Stomach (tissue), 19 donors: ENCODE measurements at places on chromosomes 6 and 20. TPM values are rescaled to one million over a fixed set of nuclear protein-coding genes. Genes with fewer than 3 reads are reported as not detected.

- H3K27ac ChIP-seq = no peak overlapping the region
- H3K4me3 ChIP-seq = no peak overlapping the region
- no peak for DNase-seq
- H3K27me3 ChIP-seq = no peaks in the 10 kb centered on the region
- H3K4me1 ChIP-seq = no peaks in the 10 kb centered on the region
Observed at GRCh38 chr20:45179166-45179565, 4.5 kb downstream of the PI3 start.

- H3K27ac ChIP-seq = peak overlapping the region; percentile 40
- H3K4me3 ChIP-seq = no peak overlapping the region
- peak; percentile 88 for DNase-seq
- H3K4me1 ChIP-seq = peaks cover 36% of the 10 kb centered on the region
- H3K36me3 ChIP-seq = no peaks in the 10 kb centered on the region
- H3K27me3 ChIP-seq = no peaks in the 10 kb centered on the region
Observed at GRCh38 chr20:44702776-44703175, 12.4 kb upstream of the CCN5 start.

GRCh38 chr6:135946674-135947073 lies 95.2 kb downstream of the PDE7B start:
- peaks cover 4% of the 10 kb centered on the region for H3K4me1 ChIP-seq
- H3K4me3 ChIP-seq = no peak overlapping the region
- no peak for DNase-seq
- H3K27ac ChIP-seq = no peak overlapping the region

- H3K36me3 ChIP-seq = no peaks in the 10 kb centered on the region
- H3K27ac ChIP-seq = no peak overlapping the region
- H3K4me3 ChIP-seq = no peak overlapping the region
Observed at GRCh38 chr6:140153703-140154102, 779.3 kb upstream of the CITED2 start.

DNA sequence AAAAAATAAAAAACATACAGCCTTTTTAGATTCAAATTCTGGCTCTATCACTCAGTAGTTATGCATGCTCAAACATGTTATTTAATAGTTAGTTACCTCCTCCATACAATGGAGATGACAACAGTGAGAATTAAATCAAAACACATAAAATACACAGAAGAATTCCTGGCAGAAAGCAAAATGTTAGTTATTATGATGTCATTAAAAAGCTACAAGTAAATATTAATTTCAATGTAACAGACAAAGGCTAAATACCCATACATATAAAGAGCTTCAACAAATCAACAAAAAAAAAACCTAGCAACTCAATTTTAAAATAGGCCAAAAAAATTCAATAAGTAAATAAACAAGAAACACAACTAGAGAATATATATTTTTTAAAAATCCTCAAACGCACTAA lies 21.4 kb downstream of the PLN start:
- H3K27me3 ChIP-seq = no peaks in the 10 kb centered on the region
- H3K4me1 ChIP-seq = no peaks in the 10 kb centered on the region
- no peak overlapping the region for H3K4me3 ChIP-seq
- DNase-seq = no peak

DNA sequence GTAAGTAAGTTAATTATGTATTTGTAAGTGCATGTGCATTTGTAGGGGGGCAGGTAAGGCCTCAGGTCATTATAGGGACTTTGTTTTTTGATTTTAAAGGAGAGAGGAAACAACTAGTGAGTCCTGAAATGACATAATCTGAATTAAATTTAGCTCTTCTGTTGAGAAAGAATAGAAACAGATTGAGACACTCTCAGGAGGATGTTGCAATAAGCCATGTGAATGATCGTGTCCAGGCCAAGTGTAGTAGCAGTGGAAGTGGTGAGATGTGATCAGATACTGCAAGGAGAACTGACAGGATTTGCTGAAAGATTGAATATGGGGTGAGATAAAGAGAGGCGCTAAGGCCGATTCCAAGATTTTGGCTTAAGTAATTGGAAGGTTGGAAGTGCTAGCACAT lies 2.6 kb upstream of the CENPW start:
- no peak overlapping the region for H3K27ac ChIP-seq
- no peaks in the 10 kb centered on the region for H3K27me3 ChIP-seq
- peaks cover 7% of the 10 kb centered on the region for H3K4me1 ChIP-seq
- no peak overlapping the region for H3K4me3 ChIP-seq
- H3K36me3 ChIP-seq = no peaks in the 10 kb centered on the region
- no peak for DNase-seq

GRCh38 chr6:113328886-113329381 lies 528.2 kb upstream of the MARCKS start:
- peak; percentile 42 for DNase-seq
- H3K4me3 ChIP-seq = no peak overlapping the region
- no peaks in the 10 kb centered on the region for H3K27me3 ChIP-seq
- no peaks in the 10 kb centered on the region for H3K4me1 ChIP-seq

GRCh38 chr6:144012534-144012933 lies 4.5 kb upstream of the PLAGL1 start:
- DNase-seq = no peak
- H3K36me3 ChIP-seq = no peaks in the 10 kb centered on the region
- peaks cover 12% of the 10 kb centered on the region for H3K27me3 ChIP-seq
- H3K4me1 ChIP-seq = no peaks in the 10 kb centered on the region
- no peak overlapping the region for H3K27ac ChIP-seq

DNA sequence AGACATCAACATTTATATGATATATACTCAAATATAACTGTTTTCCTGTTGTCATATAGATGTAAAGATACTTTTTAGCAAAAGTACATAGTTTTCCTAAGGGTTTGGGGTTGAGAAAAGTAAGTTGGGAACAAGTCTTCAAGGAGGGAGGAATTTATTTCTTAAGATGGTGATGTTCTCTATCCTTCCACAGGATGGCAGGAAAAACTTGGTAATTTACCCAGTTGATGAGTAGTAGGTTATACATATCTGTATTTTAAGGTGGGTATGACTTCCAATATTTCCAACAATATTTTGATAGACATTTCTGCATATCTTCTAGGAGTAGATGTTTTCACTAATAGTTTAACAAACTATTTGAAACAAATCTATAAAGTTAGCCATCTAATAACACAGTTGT lies 254.4 kb downstream of the RIMS1 start:
- no peaks in the 10 kb centered on the region for H3K36me3 ChIP-seq
- no peak overlapping the region for H3K4me3 ChIP-seq
- H3K27ac ChIP-seq = no peak overlapping the region
- DNase-seq = no peak

- no peak overlapping the region for H3K27ac ChIP-seq
- no peak for DNase-seq
- H3K27me3 ChIP-seq = no peaks in the 10 kb centered on the region
- H3K36me3 ChIP-seq = peaks cover 7% of the 10 kb centered on the region
- H3K4me3 ChIP-seq = no peak overlapping the region
Observed at GRCh38 chr6:16313732-16314131, 75.3 kb downstream of the GMPR start.

GRCh38 chr6:14367296-14367695 lies 249.7 kb downstream of the CD83 start:
- H3K27me3 ChIP-seq = no peaks in the 10 kb centered on the region
- H3K4me1 ChIP-seq = peaks cover 4% of the 10 kb centered on the region
- no peaks in the 10 kb centered on the region for H3K36me3 ChIP-seq
- H3K27ac ChIP-seq = no peak overlapping the region

DNA sequence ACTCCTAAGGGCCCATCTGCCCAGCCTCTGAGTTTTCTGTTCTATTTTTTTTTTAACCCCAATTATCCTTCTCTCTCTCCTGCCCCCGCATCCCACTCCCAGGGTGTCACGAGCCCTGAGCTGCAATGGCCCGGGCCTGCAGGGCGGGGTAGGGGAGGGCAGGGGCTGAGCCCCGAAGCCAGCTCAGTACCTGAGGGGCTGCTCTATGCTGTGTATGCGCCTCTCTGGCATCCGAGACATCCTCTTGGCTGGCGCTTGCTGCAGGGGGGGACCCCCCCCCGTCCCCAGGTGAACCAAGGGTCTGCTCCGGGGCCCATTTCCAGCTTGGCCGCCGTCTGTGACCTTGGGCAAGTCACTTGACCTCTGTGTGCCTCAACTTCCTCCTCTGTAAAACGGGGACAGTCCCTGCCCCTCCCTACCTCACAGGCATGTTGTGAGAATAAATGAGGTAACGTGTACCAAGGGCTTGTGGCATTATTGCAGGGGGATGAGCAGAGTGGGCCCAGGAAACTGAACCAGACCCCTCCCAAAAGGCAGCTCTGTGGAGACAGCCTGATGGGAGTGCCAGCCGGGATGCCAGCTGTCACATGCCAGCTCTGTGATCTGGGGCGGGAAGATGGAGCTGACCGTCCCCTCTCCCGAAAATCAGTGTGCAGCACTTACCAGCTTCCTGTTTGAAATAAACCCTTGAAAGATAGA lies 13.0 kb upstream of the MYL9 start:
- H3K4me3 ChIP-seq = no peak overlapping the region
- no peak overlapping the region for H3K27ac ChIP-seq
- H3K4me1 ChIP-seq = no peaks in the 10 kb centered on the region
- DNase-seq = no peak

GRCh38 chr20:58471193-58472164 lies 43.7 kb downstream of the APCDD1L start:
- H3K4me3 ChIP-seq = no peak overlapping the region

DNA sequence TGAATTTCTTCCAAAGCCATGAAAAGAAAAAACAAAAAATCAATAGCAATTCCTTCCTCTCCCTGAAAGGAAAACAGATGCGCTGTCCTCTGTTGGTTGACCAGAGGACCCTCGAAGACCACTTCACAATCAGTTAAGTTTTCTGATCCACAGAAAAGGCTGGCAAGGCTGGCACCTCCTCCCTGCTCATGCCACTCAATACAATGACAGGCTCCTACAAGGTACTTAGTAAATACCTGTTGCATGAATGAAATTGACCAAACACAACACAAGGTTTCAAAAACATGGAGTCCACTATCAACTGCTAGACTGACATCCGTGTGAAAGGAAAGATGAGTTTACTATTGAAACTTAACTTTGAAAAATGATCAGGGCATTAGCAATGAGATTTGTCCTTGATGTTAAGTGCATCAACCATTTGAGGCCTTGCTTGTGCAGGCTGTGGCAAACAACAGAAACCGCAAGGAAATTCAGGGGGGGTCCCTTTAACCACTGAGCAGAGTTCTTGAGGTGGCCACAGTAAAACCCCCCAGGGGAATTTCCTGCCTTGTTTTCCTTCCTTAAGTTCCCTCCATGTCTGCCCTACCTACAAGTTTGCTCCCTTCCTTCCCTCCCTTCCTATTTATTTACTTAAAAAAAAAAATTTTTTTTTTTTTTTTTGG lies 27.9 kb upstream of the RTF2 start:
- H3K4me3 ChIP-seq = no peak overlapping the region
- H3K27ac ChIP-seq = no peak overlapping the region
- DNase-seq = peak; percentile 41

- no peak overlapping the region for H3K4me3 ChIP-seq
- DNase-seq = no peak
- peaks cover 39% of the 10 kb centered on the region for H3K4me1 ChIP-seq
- no peaks in the 10 kb centered on the region for H3K27me3 ChIP-seq
Observed at GRCh38 chr6:138945354-138945753, 42.7 kb downstream of the REPS1 start.

- no peak for DNase-seq
- H3K4me1 ChIP-seq = no peaks in the 10 kb centered on the region
- H3K36me3 ChIP-seq = no peaks in the 10 kb centered on the region
- no peak overlapping the region for H3K27ac ChIP-seq
Observed at GRCh38 chr6:77930952-77931351, 278.1 kb downstream of the MEI4 start.

- peak overlapping the region; percentile 87 for H3K4me3 ChIP-seq
- DNase-seq = peak; percentile 36
- peaks cover 15% of the 10 kb centered on the region for H3K4me1 ChIP-seq
- peak overlapping the region; percentile 97 for H3K27ac ChIP-seq
- H3K36me3 ChIP-seq = no peaks in the 10 kb centered on the region
Observed at GRCh38 chr20:36572701-36573102, 695 bp upstream of the TGIF2 start.

GRCh38 chr20:57464642-57465211 lies 60.2 kb downstream of the CTCFL start:
- no peaks in the 10 kb centered on the region for H3K27me3 ChIP-seq
- no peaks in the 10 kb centered on the region for H3K4me1 ChIP-seq
- no peak overlapping the region for H3K27ac ChIP-seq
- H3K36me3 ChIP-seq = no peaks in the 10 kb centered on the region

DNA sequence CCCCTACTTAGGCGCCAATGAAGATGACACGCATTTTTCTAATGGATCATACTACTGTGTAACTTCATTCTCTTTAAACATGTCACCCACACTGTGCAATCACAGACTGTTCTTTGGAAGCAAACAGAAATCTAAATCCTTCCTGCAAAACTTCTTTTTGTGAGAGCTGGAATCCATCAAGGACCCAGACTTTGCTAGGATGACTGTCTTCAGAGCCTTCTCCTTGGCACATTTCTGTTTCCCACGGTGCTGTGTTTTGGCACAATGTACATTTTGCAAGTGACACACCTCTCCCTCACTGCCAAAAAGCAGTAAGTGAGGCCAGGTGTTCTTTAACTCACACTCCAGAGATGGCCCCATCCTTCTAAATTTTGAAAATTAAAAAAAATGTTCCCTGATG lies 21.7 kb upstream of the TAGAP start:
- DNase-seq = no peak
- H3K27me3 ChIP-seq = peaks cover 3% of the 10 kb centered on the region
- no peak overlapping the region for H3K27ac ChIP-seq
- H3K36me3 ChIP-seq = no peaks in the 10 kb centered on the region
- H3K4me3 ChIP-seq = no peak overlapping the region
- no peaks in the 10 kb centered on the region for H3K4me1 ChIP-seq

DNA sequence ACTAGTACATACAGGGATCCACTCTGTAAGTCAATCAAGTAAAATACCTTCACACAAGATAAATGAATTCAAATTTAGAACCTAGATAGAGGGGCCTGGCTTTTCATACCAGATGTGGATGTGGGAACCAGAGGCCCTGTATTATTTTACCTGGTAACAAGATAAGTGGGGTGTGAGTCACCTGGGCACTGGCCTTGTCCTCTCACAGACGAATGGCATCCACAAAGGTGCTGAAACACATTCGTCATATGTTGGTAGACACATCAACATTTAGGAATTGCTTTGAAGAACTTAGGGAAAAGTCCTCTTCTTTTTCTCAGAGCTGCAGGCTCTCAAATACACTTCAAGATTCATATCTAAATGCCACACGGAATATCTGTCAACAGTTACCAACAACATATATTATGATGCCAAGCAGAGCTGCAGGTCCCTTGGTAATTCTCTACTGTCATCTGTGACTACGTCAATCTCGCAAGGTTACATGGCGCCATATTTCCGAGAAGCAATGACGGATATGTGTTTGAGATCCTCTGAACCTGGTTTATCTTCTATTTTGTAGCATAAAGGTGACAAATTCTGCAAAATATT lies 618.6 kb downstream of the EPM2A start:
- H3K27ac ChIP-seq = no peak overlapping the region
- H3K27me3 ChIP-seq = no peaks in the 10 kb centered on the region
- H3K4me3 ChIP-seq = no peak overlapping the region
- H3K4me1 ChIP-seq = peaks cover 6% of the 10 kb centered on the region

- H3K4me3 ChIP-seq = no peak overlapping the region
- H3K4me1 ChIP-seq = no peaks in the 10 kb centered on the region
- no peak overlapping the region for H3K27ac ChIP-seq
- H3K36me3 ChIP-seq = no peaks in the 10 kb centered on the region
- H3K27me3 ChIP-seq = no peaks in the 10 kb centered on the region
Observed at GRCh38 chr6:38495518-38495917, 144.2 kb downstream of the BTBD9 start.

The HLA-B gene
- 1,119 TPM for total RNA-seq

The TNNC2 gene
- total RNA-seq = not detected

The KCNK5 gene
- total RNA-seq = 13.9 TPM

The GPX5 gene
- not detected for total RNA-seq

The CALHM6 gene
- not detected for total RNA-seq

The DLK2 gene
- total RNA-seq = not detected

The DDX43 gene
- total RNA-seq = 24.9 TPM

The SNX21 gene
- total RNA-seq = 58.0 TPM

The TMEM170B gene
- 1.9 TPM for total RNA-seq
